Stimulated activated CD8-positive, alpha-beta memory T cell treated with anti-CD3 and anti-CD28 coated beads, Interleukin-15, amount 100 ng/mL, for 1 hour (primary cell): ENCODE measurements at places on chromosomes 1 and 21.

GRCh38 chr1:200917291-200917817 is 22.7 kb downstream of the INAVA start:
- no peak for DNase-seq

- no peak for DNase-seq
Measured at GRCh38 chr1:66575739-66576138, 41.8 kb downstream of the SGIP1 start.

GRCh38 chr1:185213091-185213490 is 56.1 kb downstream of the SWT1 start:
- no peak for DNase-seq

DNA sequence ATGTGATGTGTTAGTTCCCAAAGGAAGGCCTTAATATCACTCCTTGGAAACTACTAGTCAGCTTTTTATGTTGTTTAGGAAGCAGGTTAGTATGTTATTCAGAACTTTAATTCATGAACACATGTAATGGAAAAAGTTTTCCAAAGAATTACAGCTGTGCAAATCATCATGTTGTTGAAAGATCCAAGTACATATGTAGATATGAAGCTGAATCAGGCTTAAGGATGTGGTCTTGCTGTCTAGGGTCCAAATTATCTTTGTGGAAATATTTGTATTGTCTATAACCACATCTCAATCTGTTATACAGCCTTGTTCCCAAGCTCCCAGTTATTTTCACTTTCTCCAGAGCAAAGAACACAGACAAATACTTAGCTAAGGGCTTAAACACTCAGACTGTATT is 231.6 kb downstream of the TPR start:
- no peak for DNase-seq
